RWPE1 (cell line): ENCODE measurements at places on chromosomes 2 and 18.

DNA sequence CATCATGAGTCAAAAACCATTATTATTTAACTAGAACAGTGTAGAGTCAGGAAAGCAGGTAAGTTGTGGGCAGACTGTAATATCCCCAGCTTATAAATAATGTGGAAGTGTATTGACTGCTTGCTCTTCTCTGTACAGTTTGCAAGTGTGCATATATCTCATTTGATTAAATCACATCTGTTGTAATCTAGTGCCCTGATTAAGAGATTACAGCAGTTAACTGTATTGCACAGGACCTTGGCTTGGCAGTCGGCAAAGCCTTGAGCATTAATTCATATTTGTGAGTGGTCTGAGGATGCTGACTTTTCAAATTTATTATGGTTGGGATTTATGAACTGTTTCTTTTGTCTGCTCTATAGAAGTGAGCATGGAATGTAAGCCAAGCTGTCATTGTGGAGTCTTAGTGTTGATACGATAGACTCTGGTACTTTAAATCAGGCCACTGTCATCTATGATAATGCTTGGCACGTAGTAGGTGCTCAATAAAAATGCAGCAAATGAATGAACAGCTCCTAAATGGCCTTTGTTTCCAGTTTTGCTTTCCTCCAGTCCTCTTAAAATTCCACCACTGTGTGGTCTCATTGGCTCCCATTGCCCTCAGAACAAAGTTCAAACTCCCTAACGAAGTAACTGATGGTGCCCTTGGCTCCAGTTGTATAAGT, 48.3 kb downstream of the RAB31 start:
- DNase-seq, result no peak

DNA sequence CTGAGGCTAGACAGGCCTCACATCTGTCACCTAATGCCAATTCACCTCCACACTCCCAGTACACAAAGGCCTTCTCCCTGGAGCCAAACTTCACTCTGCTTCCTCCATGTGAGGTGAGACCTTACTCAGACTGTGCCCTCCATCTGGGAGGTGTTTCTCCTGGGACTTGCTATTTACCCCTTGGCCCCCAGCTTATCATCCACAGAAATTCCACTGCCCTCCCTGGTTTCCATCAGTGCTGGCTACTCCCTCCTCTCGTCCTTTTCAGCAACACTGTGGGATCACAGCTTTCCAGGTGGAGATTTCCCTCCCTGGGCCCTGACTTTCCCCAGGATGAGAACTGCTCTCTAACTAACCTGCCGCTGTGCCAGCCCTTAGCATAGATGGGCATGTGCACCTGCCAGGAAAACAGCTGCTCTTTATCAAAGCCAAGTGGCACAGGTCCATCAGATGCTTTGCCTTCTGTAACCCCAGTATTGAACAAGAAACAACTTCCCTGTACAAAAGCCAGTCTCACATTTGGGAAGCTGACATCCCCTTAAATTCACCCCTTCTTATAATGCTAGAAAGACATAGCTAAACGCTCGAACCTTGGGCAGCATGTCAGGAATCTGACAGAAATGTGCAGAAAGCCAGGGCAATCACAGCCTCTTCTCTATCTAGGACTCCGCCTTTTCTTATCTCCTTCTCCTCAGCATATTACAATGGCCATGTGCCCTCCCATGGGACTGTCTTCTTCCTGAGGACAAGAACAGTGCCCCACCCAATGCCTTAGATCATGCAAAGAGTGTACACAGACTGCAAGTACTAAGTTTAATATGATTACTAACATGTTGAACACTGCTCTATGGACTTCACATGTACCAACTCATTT, 535.5 kb upstream of the ID2 start:
- DNase-seq, result no peak

GRCh38 chr2:45182667-45183295, 173.5 kb upstream of the SIX2 start:
- DNase-seq, result no peak

DNA sequence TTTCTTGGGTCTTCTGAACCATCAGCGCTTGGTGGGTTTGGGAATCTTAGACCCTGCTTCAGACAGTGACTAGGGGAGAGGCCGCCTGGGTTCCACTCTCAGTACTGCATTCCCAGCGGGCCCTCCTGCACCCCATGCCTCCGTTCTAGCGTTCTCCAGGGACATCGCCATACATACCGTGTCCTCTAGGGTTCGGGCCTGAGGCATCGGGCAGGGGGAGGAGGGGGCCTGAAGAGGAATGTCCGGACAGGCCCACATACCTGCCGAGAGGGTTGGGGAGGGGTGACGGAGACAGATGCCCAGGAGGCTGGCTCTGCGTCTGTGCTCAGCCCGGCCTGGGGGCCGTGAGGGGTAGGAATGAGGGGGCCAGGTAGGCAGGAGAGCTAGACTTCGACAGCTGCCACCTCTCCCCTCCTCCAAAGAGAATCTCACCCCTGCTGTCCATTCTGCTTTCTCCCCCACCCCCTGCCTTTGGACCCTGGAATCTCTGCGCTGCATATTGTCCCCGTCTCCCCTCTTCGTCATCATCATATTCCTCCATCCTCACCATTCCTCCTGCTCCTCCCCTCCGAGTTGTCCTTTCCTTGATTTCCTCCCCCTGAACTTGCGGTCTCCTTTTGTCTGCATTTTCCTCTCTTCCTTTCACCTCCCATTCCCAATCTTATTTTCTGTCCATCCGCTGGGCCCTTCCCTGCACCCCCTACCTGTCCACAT, 7.8 kb upstream of the WNT10A start:
- no peak for DNase-seq

DNA sequence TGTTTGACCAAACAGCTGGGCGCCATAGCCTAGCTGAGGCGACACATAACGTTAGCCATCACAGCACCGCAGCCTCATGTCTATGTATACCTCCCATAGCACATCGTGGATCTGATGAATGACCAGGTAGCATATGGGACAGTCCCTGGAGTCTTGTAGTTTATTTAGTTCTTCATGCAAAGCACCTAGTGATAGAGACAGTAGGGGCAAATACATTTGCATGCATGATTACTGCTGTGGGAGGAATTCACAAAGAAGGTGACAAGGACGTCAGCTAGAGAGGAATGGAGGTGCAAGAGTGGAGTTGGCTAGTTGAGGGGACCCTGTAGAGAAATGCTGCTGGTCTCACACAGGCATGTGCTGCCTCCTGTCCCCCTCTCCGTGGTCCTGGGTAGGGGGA, 478.9 kb upstream of the HS6ST1 start:
- DNase-seq, result no peak

- peak; percentile 60 for DNase-seq
These were observed 47.4 kb upstream of the KDM3A start for GRCh38 chr2:86393521-86394491.

DNA sequence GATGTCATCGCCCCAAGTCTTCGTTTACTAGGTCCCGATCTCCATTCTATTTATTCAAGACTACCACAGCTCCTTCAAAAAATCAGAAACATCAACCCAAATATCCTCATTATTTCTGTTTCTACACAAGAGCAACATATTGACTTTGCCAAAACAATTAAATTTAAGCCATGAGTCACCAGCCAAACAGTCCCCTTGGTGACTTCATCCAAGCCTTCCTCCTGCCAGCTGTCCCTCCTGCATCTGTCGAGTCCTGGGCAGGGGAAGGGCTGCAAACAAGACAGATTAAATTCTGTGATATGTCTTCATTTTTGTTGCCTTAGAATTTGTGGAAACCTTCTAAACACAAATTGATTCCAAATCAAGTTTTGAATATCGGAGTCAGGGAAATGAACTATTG, 110.3 kb downstream of the SP3 start:
- DNase-seq, result no peak

GRCh38 chr2:39492095-39492590, 55.1 kb upstream of the MAP4K3 start:
- peak; percentile 86 for DNase-seq

GRCh38 chr2:149261692-149262091, 68.7 kb upstream of the LYPD6 start:
- no peak for DNase-seq

- no peak for DNase-seq
These were observed 52.0 kb downstream of the FBXO36 start for GRCh38 chr2:229974266-229974665.

DNA sequence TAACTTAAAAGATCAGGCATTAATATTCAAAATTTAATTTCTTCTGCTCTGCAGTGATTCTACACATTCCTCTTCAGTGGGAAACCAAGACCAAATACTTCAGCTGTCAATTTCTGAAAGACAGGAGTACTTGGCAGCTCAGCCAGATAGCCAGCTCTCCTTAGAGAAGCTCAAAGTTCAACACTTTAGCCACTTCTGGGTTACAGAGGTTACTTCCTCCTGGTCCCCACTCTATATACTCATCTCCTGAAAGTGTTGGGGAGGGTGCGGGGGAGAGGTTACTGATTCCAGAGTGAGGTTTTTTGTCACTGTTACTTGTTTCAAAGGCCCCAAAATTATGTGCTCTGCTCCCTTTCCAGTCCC, 4.1 kb downstream of the CYTIP start:
- DNase-seq, result no peak

DNA sequence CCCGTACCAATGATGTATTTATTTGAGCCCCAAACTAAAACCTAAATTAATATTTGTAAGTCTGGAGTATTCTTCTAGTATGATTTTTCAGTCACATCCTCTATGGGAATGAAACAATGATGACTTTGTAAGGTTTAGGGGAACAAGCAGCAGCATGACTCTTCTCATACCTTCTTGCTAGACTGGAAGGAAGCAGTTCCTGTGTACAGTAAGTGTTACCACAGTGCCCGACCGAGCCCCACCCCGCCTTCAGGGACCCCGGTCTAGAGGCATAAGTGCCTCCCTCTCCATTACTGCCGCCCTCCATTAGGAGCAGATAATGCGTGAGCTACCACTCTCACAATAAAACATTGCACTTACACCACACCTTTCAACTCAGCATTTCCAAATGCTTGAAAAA, 599.3 kb downstream of the ARHGAP15 start:
- no peak for DNase-seq

GRCh38 chr2:216560838-216561270, 62.2 kb downstream of the RPL37A start:
- no peak for DNase-seq

DNA sequence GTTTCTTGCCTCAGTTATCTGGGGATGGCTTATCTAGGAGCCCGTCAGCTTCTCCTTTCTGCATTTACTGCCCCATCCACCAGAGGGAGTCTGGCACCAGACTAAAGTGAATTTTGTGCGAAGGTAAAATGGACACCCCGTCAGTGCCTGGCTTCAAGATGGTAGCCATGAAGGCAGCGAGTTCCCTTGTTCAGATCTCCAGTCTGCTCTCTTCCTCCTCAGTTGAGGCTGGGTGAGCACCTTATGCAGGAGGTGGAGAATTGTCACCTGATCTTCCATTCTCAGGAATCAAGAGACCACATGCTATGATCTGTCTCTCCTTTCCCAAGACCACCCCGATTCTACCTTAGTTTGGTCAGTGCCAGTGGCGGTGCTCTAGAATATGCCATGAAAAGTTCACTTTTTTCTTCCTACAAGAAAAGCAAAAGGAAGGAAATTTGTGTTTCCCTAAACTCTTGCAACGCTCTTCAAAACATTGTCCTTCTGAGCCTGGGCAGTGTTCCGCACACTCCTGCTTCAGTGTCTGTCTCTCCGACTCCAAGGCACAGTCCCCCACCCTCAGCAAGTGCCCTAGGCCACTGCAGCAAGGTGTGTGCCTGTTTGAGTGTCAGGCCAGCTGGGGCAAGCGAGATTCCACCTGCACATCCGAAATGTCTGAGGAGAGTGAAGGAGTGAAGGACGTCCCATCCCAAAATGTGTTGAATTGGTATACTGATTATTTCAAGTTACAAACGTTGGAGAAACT, 168.6 kb downstream of the SS18 start:
- DNase-seq, result peak; percentile 28

DNA sequence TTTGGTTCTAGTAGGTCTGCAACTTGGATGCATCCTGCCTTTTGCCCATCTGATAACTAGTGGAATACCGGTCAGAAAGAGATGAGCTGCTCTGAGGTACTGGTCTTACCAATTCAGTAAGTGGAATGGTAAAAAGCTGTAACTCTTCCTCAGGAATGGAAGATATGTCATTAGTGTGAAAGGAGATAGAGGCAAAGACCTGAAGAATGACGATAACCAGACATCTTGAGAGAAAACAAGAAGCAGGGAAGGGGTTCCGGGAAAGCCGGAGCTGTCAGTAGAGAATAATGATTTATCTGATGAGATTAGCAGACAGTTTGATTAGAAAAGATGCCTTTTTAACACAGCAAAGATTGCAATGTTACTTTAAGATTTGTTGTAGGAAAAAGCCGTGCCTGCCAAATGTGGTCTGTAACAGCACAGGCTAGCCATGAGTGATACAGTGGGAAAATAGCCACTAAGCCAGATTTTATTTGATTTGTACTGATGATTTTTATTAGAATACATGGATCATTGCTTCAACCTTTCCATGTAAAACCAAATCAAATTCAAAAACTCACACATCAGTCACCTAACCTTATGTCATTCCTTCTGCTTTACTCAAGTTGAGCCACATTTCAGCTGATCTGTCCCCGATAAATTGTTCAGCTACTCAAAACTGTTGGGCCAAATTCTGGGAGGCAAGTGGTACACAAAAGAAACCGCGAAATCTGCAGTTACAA, 110.0 kb downstream of the TCF4 start:
- no peak for DNase-seq

- no peak for DNase-seq
These were observed 857.7 kb downstream of the GALR1 start for GRCh38 chr18:78107363-78107762.

DNA sequence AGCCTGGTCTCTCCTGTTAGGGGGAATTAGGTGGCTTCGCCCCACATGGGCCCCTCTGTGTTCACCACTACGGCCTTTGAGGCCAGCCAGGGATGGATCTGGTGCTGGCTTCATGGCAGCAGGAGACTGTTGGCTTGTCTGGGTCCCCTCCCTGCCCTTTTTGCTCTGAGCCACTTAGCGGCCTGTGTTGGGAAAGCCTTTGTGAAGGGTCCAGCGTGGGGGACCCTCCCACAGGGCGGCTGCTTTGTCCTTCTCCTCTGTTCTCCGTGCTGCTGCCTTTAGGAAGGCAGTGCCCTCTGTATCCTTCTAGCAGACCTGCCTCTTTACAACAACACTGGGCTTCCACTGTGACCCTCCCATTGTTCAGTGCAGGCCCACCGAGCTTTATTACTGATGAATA, 118.4 kb downstream of the TSN start:
- DNase-seq, result no peak

- DNase-seq, result no peak
These were observed 258.3 kb upstream of the SOX11 start for GRCh38 chr2:5433855-5434254.

GRCh38 chr2:45979065-45979464, 318.1 kb upstream of the EPAS1 start:
- no peak for DNase-seq

DNA sequence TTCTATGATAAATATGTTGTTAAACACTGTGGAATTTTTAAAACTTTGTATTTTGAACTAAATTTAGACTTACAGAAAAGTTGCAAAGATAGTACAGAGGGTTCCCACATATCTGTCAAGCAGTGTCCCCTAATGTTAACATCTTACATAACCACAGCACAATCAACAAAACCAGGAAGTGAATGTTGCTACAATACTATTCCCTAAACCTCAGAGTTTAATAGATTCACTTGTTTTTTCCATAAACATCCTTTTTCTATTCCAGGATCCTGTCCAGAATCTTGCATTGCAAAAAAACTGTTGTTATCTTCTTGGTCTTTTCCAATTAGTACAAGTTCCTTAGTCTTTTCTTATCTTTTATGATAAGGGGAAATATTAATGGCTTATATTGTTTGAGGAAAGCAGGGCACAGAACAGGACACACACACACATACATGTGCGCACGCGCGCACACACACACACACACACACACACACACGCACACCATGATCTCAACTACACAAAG, 251.1 kb upstream of the TRIB2 start:
- DNase-seq, result no peak
